ENCODE measurements at places on chromosomes 16 and 17.

DNA sequence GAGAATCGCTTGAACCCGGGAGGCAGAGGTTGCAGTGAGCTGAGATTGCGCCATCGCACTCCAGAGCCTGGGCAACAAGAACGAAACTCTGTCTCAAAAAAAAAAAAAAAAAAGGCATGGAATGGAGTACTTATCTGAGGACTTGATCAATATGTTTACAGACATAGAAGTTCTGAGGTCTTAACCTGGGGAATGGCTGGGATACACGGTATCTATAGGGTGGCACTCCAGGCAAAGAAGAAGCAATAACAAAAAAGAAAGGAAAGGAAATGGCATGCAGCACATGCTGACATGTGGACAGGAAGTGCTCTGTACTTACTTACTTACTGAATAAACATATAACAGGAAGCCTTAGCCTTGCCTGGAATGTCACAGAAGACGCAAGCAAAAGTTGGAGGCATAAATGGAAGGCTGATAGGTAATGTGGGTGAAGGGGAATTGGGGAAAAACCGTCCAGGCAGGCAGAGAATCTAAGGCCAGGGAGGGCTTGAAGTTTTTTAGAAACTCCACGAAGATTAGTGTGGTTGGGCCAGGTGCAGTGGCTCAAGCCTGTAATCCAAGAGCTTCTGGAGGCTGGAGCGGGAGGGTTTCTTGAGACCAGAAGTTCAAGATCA, 10.1 kb upstream of the SPOP start:
- DNase-seq = no peak

GRCh38 chr16:67247192-67248072, at the start of gene FHOD1:
Gene FHOD1 (minus strand): TSS chr16:67247481. CDS start chr16:67247410, 71 bp downstream.
- DNase-seq = peak; percentile 99

- DNase-seq = no peak
Observed at GRCh38 chr17:11170881-11171280, 70.1 kb upstream of the SHISA6 start.

DNA sequence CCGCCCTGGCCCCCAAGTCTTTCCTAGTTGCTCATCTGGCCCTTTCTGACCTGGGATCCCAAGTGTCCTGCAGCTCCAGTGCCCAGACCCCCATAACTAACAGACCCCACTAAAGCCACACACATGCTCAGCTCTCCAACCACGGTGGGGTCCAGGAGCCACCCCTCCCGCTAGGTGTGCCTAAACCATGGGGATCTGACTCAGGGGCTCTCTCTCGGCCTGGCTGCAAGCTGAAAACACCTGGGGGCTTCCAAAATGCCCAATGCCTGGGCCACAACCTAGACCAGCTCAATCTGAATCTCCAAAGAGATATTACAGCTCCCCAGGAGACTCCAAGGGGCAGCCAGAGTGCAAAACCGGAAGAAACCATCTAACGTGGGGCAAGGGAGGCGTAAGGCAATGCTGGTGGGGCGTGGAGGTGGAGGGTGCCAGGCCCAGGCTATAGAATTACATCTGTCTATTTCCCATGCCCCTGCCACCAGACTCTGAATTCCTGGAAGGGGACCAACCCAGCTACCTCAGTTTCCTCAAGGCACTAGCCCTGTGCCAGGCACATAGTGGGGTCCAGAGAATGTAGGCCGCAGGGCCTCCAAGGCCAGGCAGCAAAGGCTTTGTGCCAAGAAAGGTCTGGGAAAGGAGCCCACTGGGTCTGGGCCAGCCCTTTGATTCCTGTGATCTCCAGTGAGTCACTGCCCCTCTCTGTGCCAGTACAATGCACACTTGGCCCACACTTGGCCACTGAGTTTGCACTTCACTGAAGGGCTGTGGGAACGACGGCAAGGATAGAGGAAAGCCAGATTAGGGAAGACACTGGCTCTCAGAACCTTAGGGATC, 3.3 kb downstream of the CD2BP2 start:
- DNase-seq = no peak

DNA sequence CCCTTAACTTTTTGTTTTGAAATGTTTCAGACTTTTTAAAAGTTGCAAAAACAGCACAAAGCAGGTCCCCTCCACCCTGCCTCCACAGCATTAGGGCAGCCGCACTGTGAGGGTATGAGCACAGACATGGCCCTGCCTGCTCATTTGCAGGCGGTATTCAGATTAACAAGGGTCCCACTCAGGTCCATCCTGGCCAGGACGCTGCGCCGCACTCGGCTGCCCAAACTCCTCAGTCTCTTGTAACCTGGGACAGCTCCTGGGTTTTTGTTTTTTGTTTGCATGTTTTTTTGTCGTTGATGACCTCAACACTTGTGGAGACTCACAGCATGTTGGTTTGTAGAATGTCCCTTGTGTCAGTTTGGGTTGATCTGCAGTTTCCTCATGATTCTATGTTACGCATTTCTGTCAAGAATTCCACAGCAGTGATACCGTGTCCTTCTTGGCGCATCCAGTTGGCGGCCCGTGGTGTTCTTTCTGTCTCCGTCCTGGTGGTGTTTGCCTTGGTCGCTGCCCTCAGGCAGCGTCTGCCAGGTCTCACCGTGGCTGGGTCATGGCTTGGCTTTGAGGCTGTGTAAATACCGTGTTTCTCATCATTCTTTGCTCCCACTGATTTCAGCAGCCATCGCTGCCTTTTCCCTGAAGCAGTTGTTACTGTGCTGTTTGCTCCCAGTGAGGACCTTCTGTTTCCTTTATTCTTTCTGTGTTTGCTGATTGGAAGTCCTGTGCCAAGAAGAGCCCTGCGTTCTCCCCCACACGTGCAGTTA, 18.5 kb downstream of the CRAMP1 start:
- DNase-seq = no peak

- DNase-seq = no peak
Observed at GRCh38 chr16:14140923-14141322, 69.8 kb downstream of the MRTFB start.

GRCh38 chr16:31149894-31150890, at the start of gene PRSS36:
Gene PRSS36 (minus strand): TSS chr16:31150066. CDS start chr16:31150035, 31 bp downstream.
- DNase-seq = no peak

- DNase-seq = no peak
Observed at GRCh38 chr17:50198026-50198669, 3.3 kb downstream of the COL1A1 start.

DNA sequence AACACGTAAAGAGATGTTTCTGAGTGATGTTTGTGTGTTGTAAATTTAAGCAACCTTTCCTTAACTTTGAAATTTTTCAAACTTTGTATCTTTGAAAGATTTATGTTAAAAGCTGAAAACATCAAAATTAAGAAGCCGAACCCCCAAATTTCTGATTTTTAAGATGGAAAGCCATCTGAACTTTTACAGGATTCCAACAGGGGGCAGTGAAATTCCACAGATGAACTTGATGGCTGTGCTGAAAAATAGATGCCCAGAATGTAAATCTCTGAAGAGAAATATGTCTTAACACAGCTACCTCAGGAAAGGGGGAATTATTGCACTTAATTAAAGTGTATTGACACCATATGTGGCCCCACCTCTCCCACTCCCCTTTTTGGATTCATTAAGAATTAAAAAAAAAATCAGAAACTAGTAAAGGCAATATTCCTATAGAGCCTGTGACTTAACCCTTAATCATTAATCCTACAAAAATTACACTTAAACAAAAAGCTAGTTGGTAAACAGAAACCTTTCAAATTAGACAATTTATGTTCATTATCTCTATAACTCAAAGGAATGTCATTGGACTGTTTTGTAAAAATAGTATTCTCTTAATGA, 597.9 kb downstream of the KCNJ2 start:
- no peak for DNase-seq

DNA sequence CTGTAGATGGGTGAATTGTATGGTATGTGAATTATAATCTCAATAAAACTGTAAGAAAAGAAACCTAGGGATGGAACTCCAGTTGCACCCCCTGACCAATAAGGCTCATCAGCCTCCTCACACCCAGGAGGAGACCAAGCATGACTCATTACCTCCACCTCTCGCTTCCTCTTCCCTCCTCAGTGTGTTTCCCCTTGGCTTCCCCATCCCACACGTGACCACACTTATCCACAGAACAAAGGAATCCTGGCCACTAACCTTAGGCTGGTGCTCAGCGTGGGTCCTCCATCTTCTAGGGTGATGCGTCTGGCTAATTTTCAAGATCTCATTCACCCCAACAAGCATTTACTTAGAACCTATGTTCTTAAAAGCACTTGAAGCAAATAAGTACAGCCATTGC, 36.2 kb upstream of the MAP3K14 start:
- peak; percentile 6 for DNase-seq

GRCh38 chr17:17934806-17935205, 37.4 kb downstream of the TOM1L2 start:
- no peak for DNase-seq

DNA sequence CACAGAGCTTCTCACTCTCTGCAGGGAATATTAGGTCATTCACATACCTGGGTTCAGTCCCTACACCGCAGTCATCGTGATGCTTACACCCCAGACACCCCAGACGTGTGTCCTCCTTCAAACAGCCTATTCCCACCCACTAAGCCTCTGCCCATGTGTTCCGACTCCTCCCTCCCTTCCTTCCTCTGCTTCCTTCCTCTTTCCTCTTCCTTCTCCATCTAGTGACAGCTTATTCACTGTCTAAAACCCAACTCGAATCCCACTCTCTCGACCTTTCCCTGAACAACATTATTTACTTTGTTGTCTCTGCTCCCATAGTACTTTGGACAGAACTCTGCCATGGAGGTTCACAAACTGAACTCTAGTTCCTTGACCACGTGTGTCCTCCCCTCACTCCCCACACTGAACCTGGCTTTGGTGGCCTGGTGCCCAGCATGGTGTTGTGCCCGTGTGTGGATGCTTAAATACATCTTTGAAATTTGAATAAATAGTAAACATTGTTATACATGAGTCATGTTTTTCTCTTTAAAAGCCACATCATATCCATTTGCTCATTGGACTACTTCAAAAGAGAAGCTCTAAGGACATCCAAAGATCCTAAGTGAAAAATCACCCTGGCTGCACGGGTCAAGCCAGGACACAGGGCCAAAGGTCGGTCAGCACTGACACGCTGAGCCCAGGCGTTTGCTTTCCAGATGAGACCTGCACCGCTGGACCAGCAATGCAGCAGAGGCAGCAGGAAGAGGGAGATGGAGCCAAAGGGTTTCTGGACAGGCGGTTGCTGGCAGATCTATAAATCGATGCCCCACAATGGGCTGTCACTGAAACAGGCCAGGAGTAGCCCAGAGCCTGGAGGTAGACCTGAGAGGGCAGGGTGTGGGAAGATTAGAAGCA, 14.1 kb upstream of the G6PC1 start:
- DNase-seq = no peak

- DNase-seq = no peak
Observed at GRCh38 chr16:81548551-81548875, 103.9 kb downstream of the CMIP start.

Measured in stimulated activated CD4-positive, alpha-beta T cell treated with anti-CD3 and anti-CD28 coated beads, TNF-alpha, amount 100 ng/mL, for 24 hours (primary cell).